HCT116 (cell line): ENCODE measurements at places on chromosomes 5 and 9. TPM values are rescaled to one million over a fixed set of nuclear protein-coding genes. Genes with fewer than 3 reads are reported as not detected.

DNA sequence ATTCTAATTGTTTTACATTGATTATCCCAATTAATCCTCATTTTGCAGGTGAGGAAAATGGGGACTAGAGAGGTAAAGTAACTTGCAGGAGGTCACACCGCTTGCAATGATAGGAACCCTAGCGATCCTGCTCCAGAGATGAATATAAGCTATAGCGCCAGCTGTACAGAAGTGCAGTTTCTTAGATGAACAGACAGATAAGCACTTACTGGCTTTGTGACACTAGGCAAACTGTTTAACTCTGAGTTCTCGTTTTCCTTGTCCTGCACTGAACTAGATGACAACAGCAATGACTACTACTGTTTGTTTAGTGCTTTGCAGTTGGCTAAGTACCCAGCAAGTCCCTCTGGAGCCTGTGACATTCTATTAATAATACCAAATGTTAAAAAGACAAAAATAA, 11.1 kb downstream of the LHX6 start:
- no peak for DNase-seq

DNA sequence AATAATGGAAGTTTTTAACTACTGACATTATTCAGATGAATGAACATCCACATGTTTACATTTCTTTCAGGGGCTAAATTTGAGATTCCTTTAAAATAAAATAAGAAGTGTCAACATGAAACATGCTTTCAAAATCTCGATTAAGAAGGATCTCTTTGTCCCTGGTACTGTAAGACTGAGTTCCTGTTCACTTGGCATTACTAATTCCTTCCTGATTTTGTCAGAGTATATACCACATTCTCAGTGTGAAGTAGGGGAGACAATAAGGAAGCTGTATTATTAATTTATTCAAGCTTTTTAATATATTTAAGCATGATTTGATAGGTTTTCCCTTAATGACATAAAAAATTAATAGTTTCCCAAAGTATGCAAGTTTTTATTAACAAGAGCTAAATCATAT, 81.5 kb upstream of the GRHPR start:
- DNase-seq, result no peak

GRCh38 chr5:81751836-81752643, 1.1 kb upstream of the SSBP2 start:
- DNase-seq, result no peak

- no peak for DNase-seq
Observed at GRCh38 chr5:138711811-138712210, 41.4 kb upstream of the CTNNA1 start.

DNA sequence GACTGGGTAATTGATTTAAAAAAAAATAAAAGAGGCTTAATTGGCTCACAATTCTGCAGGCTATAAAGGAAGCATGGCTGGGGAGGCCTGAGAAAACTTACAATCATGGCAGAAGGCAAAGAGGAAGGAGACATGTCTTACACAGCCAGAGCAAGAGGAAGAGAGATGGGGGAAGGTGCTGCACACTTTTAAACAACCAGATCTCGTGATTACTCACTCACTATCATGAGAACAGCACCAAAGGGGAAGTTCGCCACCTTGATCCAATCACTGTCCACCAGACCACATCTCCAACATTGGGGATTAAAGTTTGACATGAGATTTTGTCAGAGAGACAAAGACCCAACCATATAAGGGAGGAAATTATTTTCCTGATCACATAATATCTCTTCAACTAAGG, 138.8 kb upstream of the NR4A3 start:
- no peak for DNase-seq

- DNase-seq, result no peak
Observed at GRCh38 chr5:56817263-56818014, 2.1 kb downstream of the MAP3K1 start.

DNA sequence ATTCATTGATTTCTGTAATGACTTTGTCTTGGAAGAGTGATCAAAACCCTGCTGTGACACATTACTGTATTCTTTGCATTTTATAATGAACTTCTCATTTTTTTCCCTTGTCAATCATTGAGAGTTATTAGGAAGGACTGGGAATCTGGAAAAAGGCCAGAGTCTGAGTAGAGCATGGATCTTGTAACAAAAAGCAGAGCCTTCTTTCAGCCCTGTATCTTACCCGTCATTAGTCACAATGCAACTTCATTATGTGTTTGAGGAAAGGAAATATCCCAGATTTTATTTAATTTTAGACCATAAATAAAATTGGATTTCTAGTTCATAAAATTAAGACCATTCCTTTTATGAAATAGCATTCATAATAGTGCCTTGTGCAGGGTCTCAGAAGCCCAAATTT, 131.4 kb downstream of the ARHGEF28 start:
- no peak for DNase-seq

GRCh38 chr5:177510567-177511053, 984 bp upstream of the DOK3 start:
- DNase-seq, result no peak

- DNase-seq, result no peak
Observed at GRCh38 chr9:82234160-82234943, 245.8 kb downstream of the SPATA31D1 start.

DNA sequence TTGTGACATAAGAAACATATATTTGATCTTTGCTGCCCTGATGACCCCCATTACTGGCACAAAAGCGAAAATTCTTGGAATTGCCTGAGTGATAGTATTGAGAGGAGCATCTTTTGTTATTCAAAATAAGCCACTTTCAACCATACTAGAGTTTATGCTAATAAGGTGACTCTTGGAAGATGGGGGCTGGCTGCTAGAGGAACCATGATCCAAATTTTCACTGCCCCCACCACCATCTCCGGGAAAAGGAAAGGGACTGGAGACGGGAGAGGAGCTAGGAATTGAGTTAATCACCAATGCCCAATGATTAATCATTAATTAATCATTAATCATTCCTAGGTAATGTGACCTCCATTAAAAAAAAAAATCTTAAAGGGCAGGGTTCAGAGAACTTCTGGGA, 25.6 kb downstream of the FBXW11 start:
- no peak for DNase-seq

GRCh38 chr5:123874600-123875201, 362.7 kb downstream of the CSNK1G3 start:
- no peak for DNase-seq

DNA sequence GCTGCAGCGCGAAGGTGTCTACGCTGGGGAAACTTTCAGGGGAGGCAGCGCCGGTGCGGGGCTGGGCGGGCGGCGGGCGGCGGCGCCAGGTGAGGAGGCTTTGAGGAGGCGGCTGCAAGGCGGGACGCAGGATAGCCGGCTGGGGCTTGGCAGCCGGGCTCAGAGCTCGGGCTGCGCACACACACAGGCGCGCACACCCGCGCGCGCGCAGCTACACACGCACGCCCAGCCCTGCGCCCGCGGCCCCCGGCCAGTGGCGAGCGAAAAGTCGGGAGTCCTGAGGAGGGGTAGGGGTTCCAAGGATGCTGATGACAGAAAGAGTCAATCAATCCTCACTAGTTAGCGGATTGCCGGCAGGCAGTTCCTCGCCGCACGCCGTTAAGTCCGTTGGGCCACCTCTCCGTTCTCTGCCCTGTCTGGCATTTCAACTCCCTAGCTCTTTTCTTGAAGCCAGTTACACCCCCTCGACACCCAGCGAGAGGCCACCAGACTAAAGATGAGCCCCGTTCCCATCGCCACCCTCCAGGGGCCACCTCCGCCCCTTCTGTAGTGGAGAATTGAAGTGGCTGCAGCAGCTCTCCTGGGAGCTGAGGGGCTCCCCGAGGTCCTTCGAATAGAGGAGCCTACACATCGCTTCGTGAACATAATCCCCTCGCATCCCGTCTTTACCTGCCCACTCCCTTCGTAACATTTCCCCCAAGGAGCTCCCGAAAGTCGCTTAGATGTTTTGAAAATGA, 1640.3 kb upstream of the C9orf72 start:
- DNase-seq, result no peak

DNA sequence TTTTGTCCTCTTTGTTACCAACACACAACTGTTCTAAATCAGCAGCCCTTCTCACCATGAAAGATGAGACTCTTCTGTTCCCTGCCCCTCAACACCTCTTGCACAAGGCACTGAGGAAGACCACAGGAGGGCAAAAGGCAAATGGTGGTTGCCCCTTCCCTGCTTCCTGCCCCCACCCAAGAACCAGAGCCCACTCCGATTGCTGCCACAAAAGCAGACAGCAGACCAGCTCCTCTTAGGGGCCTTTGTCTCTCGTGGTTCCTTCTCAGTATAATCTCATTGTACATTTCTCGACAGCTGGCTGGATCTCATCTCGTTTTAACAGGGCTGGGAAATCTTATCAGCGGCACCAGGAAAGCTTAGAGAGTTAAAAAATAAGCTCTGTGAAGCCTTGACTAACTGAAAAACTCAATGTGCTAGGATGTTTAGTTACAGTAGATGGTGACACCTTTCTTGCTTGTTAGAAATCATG, 1.1 kb downstream of the MVB12B start:
- no peak for DNase-seq

- no peak for DNase-seq
Observed at GRCh38 chr9:96006961-96007360, 131.5 kb downstream of the ERCC6L2 start.

- DNase-seq, result peak; percentile 48
Observed at GRCh38 chr5:44935262-44935661, 126.5 kb downstream of the MRPS30 start.

GRCh38 chr5:77877516-77878355, 101.6 kb upstream of the TBCA start:
- DNase-seq, result no peak

- no peak for DNase-seq
Observed at GRCh38 chr9:110065532-110065931, 142.4 kb downstream of the C9orf152 start.

- DNase-seq, result no peak
Observed at GRCh38 chr9:72972636-72973035, 19.8 kb upstream of the ALDH1A1 start.

DNA sequence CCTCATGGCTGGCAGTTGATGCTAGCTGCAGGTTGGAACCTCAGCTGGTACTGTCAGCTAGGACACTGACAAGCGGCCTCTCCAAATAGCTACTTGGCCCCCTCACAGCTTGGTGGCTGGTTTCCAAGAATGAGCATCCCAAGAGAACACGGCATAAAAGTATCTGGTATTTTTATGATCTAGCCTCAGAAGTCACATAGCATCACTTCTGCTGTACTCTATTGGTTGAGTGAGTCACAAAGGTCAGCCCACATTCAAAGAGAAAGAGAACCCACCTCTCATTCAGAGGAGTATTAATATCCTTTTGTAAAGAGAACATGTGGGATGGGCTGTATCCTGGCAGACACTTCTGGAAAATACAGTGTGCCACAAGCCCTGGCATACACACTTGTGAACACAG, 6.0 kb upstream of the SIL1 start:
- no peak for DNase-seq

The NEK6 gene
- 40.8 TPM for total RNA-seq

The LTC4S gene
- 5.0 TPM for total RNA-seq

The CETN3 gene
- total RNA-seq, result 42.8 TPM

The IL13 gene
- not detected for total RNA-seq

The ABCA1 gene
- 0.89 TPM for total RNA-seq

The SH3TC2 gene
- total RNA-seq, result 12.8 TPM

The ADAMTS12 gene
- total RNA-seq, result 0.05 TPM

The SPINK7 gene
- not detected for total RNA-seq

The SHISAL2B gene
- total RNA-seq, result not detected
